ENCODE measurements at places on chromosomes 7 and 10. TPM values are rescaled to one million over a fixed set of nuclear protein-coding genes. Genes with fewer than 3 reads are reported as not detected.

TMEM209 gene
- 23.9 TPM for total RNA-seq

KCND2 gene
- total RNA-seq = 0.40 TPM

CRHR2 gene
- 1.1 TPM for total RNA-seq

RPP38 gene
- 14.2 TPM for total RNA-seq

- no peak for DNase-seq
Measured at GRCh38 chr10:71638822-71639719, 80.5 kb downstream of the C10orf105 start.

- peak; percentile 60 for DNase-seq
Measured at GRCh38 chr10:73998623-73998928, 660 bp downstream of the VCL start.

DNA sequence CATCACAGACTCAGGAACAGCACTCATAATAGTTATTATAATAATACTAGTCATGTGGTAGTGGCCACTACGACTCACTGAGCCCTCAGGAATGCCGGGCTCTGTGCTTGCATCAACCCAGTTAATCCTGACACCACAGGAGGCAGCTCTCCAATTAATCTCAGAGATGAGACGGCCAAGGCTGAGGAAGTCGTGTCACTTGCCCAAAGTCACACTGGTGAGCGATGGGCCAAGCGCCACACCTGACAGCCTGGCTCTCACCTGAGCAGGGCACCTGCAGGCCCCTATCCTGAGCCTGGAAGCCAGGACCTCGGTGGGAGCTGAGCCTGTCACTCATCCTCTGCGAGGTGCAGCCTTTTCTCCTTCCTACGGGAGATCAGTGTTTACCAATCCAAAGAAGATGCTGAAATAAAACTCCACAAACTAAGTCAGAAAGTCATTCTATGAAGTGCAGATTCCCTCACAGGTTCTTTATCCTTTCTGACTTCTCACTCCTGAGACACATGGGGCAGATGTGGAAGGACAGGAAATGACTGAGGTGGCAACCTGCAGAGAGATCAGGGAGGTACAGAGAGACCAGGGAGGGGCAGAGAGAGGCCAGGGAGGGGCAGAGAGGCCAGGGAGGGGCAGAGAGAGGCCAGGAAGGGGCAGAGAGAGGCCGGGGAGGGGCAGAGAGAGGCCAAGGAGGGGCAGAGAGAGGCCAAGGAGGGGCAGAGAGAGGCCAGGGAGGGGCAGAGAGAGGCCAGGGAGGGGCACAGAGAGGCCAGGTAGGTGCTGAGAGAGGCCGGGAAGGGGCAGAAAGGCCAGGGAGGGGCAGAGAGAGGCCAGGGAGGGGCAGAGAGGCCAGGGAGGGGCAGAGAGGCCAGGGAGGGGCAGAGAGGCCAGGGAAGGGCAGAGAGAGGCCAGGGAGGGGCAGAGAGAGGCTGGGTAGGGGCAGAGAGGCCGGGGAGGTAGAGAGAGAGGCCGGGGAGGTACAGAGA is 38.5 kb downstream of the VIPR2 start:
- peak; percentile 50 for DNase-seq

GRCh38 chr7:28830846-28831245 is 127.3 kb downstream of the TRIL start:
- DNase-seq = no peak

- DNase-seq = peak; percentile 69
Measured at GRCh38 chr7:20598459-20599309, 16.8 kb upstream of the ABCB5 start.

DNA sequence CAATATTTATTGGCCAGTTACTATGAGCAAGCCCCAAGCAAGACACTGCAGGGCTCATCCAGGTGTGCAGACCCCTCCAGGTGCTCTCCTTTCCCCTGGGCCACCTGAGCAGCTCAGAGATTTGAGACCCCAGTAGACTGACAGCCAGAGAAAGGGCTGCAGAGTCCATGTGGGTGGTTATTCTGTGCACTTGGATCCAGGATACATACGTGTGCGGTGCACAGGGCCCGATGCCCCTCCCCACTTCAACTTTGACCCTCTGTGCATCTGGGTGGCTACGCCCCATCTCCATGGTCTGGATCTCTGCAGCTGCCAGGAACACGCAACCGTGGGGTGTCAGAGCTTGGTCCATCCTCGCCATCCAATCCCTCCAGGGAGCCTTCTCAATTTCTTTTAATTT is 72.9 kb downstream of the MKI67 start:
- DNase-seq = peak; percentile 45

DNA sequence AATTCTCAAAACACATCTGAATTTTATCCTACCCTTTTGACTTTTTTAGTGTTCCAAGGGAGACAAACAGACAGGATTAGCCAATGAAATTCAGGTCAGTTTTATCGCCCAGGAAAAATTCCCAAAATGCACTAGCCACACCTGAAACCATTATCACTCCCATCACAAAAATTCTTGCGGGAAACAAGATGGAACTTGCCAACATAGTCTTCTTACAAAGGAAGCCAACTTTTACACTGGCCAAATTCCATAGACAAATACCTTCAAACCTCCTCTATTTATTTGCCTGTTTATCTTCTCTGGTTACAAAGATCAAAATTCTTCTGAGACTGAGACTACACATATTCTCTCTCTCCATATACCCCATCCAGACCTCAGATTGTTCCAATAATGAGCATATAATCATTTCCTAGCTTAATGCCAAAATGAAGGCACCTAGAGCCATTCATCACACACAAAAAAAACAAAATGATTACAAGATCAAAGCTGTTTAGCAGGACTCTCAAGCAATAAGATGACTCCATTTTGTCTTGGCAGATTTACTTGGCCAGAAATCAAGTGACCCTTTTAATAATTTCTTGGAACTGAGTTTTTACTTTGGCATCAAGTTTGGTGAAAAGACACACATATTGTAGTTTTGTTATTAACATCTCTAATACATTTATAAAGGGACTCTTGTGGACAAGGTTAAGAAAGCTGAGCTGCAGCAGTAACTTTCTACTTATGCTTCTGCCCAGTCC is 30.2 kb downstream of the MET start:
- DNase-seq = no peak

- DNase-seq = no peak
Measured at GRCh38 chr10:47143473-47143872, 156.5 kb upstream of the GDF10 start.
